ENCODE measurements at places on chromosomes 16 and 17. TPM values are rescaled to one million over a fixed set of nuclear protein-coding genes. Genes with fewer than 3 reads are reported as not detected.
A peak's percentile ranks its signal among the peaks of the same experiment; 100 is the strongest.

The PNMT gene
- not detected for total RNA-seq

GRCh38 chr16:85328676-85329058, 216.4 kb upstream of the CIBAR2 start:
- H3K4me1 ChIP-seq: peaks cover 5% of the 10 kb centered on the region
- DNase-seq: no peak
- peaks cover 11% of the 10 kb centered on the region for H3K27me3 ChIP-seq
- H3K27ac ChIP-seq: no peak overlapping the region
- H3K36me3 ChIP-seq: no peaks in the 10 kb centered on the region

- H3K4me1 ChIP-seq: no peaks in the 10 kb centered on the region
- H3K36me3 ChIP-seq: no peaks in the 10 kb centered on the region
- DNase-seq: no peak
- H3K4me3 ChIP-seq: no peak overlapping the region
Measured at GRCh38 chr17:40895106-40895730, 10.2 kb upstream of the KRT20 start.

GRCh38 chr17:44747566-44747965, 11.2 kb upstream of the ADAM11 start:
- no peaks in the 10 kb centered on the region for H3K4me1 ChIP-seq
- no peaks in the 10 kb centered on the region for H3K27me3 ChIP-seq
- H3K36me3 ChIP-seq: peaks cover 18% of the 10 kb centered on the region
- H3K27ac ChIP-seq: no peak overlapping the region

- no peak overlapping the region for H3K27ac ChIP-seq
- H3K27me3 ChIP-seq: peaks cover 14% of the 10 kb centered on the region
- no peak overlapping the region for H3K4me3 ChIP-seq
- no peak for DNase-seq
- no peaks in the 10 kb centered on the region for H3K4me1 ChIP-seq
Measured at GRCh38 chr17:55635253-55635914, 87.3 kb downstream of the TMEM100 start.

DNA sequence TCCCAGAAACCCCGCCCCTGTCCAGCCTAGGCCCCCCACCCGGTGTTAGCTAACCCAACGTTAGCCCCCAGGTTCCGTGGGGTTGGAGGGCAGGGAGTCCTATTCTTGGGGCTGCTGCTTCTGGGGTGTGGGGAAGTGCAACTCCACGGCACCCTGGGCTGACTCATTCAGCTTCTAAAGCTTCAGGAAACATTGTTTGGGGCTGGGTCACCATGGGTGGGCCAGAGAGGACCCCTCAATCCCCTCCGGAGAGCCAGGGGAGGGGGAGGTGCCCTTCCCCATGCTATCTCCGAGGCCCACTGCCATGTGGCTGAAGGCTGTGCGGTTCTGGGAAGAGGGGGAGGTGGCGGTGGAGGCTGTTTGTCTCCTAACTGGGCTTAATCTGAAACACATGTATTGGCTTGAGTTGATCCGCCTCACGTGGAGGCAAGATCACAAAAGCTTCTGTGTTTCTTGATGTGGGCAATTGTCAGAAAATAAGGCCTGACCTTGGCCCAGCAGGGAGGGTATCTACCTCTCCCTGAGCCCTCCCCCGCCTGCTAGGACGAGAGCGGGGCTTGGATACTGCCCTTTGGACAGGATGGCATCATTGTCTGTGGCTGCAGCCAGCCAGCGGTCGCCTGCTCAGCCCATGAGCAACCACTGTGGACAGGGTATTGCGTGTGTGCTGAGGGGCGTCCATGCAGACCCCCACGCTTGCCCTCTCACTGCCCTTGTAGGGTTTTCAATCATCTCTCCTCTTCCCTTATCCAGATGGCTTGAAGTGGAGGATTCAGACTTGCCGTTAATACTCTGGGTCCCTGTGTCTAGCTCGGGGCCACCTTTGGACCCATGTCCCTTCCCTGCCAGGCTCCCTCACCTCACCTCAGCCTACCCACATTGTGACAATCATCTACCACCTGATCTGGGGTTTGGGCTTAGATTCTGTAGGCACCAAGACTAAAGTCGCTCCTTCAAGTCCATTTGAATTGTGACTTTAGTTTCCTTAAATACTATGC, 1.3 kb downstream of the SERPINF1 start:
- peak; percentile 60 for DNase-seq
- H3K36me3 ChIP-seq: peaks cover 2% of the 10 kb centered on the region
- peaks cover 5% of the 10 kb centered on the region for H3K27me3 ChIP-seq
- H3K4me1 ChIP-seq: peaks cover 25% of the 10 kb centered on the region

DNA sequence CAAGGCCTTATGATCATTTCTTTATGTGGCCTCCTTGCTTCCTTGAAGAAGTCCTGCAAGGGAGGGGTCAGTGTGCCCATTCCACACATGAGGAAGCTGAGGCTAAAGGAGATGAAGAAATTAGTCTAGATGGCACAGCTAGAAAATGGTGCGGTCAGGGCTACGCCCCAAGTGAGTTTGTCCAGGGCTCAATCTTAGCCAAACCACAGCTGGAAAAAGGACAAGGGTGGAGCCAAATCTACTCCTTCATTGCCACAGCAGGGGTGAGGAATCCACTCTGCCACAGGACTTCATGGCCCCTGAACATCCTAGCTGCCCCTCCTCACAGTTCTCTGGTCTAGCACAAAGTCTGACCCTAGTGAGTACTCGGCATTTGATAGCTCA, 16.2 kb downstream of the BEAN1 start:
- no peak for DNase-seq
- peaks cover 36% of the 10 kb centered on the region for H3K27me3 ChIP-seq
- H3K36me3 ChIP-seq: no peaks in the 10 kb centered on the region
- H3K27ac ChIP-seq: no peak overlapping the region
- no peaks in the 10 kb centered on the region for H3K4me1 ChIP-seq

The HAGHL gene
- 20.9 TPM for total RNA-seq

The PRRT2 gene
- total RNA-seq: 1.6 TPM

DNA sequence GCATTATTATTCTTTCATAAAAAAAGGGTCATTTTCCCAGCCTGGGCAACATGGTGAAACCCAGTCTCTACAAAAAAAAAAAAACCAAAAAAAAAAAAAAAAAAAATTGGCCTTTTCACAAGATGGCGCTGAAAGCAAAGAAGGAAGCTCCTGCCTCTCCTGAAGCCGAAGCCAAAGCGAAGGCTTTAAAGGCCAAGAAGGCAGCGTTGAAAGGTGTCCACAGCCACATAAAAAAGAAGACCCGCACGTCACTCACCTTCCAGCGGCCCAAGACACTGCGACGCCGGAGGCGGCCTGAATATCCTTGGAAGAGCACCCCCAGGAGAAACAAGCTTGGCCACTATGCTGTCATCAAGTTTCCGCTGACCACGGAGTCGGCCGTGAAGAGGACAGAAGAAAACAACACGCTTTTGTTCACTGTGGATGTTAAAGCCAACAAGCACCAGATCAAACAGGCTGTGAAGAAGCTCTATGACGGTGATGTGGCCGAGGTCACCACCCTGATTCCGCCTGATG, 4.9 kb upstream of the PGAP6 start:
- peak; percentile 55 for DNase-seq
- H3K4me3 ChIP-seq: no peak overlapping the region
- peaks cover 10% of the 10 kb centered on the region for H3K4me1 ChIP-seq
- H3K36me3 ChIP-seq: no peaks in the 10 kb centered on the region
- peaks cover 5% of the 10 kb centered on the region for H3K27me3 ChIP-seq

DNA sequence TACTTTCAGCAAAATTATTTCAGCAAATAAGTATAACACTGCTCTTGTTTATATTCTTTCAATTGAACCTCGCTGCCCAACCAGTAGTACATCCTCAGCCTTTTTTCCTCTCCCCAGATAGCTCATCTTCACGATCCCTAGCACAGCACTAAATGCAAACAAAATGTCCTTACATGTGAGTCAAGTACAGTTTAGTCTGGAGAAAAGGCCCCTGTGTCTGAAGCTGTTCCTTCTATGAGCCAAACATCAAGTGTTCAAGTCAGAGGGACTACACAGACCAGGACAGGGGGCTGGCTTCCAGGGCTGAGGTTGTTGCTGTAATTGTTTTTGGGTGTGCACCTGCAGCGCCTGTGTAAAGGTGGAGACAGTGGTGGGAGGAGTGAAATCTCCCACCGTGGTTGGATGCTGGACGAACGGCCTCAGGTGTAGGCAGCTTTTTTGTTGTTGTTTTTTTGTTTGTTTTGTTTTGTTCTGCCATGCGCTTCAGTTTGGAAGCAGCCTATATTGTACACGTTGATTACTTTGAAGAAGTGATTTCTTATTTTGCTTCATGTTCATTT, 147.1 kb downstream of the PRKCA start:
- no peak for DNase-seq
- H3K36me3 ChIP-seq: peaks cover 37% of the 10 kb centered on the region
- peaks cover 34% of the 10 kb centered on the region for H3K4me1 ChIP-seq
- H3K27ac ChIP-seq: no peak overlapping the region

The KRT39 gene
- total RNA-seq: not detected
